Stomach (tissue), 19 donors: ENCODE measurements at places on chromosomes 16 and 17.

- no peak for DNase-seq
These were observed 30.2 kb upstream of the MRPS23 start for GRCh38 chr17:57880086-57880456.

GRCh38 chr16:27951489-27952120 lies 111.9 kb downstream of the GSG1L start:
- no peak for DNase-seq

- DNase-seq: no peak
These were observed 183.8 kb upstream of the CHMP6 start for GRCh38 chr17:80807882-80808281.

GRCh38 chr17:74746376-74746775 lies 2.1 kb upstream of the NHERF1 start:
- DNase-seq: no peak

- DNase-seq: no peak
These were observed 16.6 kb downstream of the LDHD start for GRCh38 chr16:75099738-75100602.

GRCh38 chr16:6771956-6772355 lies 560.7 kb upstream of the RBFOX1 start:
- DNase-seq: no peak

GRCh38 chr17:16189791-16190348 lies 25.5 kb downstream of the NCOR1 start:
- DNase-seq: no peak

DNA sequence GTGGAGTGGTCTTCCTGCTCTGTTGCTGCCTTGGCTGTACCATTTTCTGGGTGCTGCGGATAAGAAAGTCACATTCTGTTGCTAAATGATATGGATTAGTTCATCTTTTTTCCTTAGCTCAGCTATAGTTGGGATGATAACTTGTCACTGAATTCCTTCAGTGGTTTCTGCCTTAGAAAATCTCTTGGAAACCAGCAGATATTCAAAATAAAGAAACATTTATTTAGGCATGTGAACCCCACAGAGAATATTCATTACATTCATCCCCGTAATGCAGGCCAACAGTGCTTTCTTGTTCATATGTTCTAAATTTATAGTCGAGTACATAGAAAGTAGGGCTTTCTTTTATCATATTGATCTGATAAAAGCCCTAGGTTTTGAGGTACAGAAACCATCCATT lies 151.3 kb downstream of the CYB561 start:
- no peak for DNase-seq

DNA sequence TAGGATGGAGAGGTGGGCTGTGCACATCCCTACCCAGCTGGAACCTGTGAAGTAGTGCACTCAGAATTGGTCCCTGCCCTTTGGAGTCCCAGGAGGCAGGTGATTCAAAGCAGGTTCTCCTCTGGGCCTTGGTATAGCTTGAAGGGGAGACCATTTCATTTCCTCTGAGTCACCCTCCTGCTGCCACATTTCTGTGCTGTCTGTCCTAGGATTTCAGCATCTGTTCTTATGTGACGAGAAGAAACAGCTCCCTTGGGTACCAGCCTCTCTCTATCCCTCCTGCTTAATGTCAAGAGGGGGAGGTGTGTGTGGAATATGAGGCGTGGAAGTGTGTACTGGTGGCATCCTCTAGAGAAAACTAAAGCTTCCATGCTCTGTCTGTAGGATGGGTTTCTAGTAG lies 5.0 kb upstream of the NFE2L1 start:
- DNase-seq: no peak

DNA sequence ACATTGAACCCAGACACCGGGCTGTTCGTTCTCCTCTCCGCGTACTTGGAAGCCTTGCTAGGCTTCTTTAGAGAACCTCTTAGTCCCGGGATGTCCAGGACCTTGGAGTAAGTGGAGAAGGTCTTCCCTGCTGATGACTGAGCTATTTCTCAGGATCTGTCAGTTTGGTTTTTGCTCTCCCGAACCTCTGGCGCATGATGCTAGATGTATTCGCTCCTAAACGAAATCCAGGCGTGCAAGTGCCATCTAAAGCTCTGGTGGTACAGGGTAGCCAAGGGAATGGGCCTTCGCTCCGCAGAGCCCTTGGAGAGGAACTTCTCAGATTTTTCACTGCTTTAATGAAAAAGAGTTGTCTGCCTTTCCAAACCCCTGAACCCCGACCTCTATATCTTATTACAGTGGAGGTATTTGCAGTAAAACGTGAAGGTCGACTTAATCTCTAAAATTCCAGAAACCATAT lies 547 bp downstream of the VMP1 start:
- no peak for DNase-seq

- no peak for DNase-seq
These were observed 29.1 kb downstream of the BAHCC1 start for GRCh38 chr17:81424151-81425017.

DNA sequence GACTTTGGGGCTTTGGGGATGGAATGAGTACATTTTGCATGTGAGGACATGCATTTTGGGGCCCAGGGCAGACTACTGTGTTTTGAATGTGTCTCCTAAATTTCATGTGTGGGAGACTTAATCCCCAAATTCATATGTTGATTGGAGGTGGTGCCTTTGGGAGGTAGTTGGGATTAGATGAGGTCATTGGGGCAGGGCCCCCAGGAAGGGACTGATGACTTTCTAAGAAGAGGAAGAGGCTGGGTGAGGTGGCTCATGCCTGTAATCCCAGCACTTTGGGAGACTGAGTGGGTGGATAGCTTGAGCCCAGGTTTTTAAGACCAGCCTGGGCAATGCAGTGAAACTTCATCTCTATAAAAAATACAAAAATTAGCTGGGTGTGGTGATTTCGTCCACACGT lies 42.8 kb upstream of the RAI1 start:
- DNase-seq: no peak

DNA sequence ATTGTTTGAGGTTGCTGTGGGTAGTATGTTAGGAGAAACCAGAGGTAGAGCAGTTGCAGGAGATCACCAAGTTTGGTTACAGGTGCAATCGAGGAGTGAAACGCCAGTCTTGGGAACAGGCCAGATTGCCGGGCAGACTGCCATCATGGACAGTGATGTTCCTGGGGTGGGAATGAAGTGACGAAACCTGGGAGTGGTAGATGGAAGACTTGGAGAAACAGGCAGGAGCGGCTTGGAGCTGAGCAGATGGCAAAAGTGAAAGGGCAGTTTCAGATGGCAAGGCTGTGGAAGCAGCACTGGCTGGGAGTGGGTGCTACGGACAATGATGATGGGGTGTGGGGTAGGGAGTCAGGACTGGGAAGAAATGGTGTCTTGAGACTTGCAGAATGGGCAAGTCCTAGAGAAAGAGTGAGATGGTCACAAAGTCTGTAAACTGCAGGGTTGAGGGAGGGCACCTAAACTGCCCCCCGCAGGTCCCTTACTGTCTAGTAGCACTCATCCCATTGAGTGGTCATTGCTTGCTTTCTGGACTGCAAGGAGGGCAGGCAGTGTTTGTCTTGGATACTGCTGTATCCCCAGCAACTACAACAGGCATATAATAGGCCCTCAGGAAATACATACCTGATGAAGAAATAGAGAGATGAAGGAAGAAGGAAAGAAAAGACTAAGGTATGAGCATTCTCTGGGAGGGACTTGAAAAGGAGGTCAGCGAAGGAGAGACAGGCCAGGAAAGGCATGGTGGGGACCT lies 29.5 kb upstream of the ULK2 start:
- peak; percentile 61 for DNase-seq

GRCh38 chr17:3511852-3512504 lies 36.2 kb downstream of the ASPA start:
- DNase-seq: no peak

DNA sequence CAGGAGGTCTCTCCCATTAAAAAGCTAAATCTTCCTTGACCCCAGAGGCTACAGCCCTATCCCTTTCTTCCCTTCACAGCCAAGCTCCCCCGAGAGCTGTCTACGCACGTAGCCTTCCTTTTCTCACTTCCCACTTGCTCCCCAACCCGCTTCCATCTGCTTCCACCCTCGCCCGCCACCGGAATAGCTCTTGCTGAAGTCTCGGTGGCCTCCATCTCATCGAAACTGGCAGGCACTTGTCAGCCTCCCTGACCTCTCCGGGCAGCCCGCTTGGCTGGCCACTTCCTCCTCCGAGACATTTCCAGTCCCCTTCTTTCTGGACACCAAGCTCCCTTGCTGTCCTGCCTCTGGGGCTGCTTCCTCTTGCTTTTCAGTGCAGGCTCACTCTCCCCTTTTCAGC lies 10.7 kb upstream of the EPOP start:
- no peak for DNase-seq

- DNase-seq: peak; percentile 73
These were observed 32.9 kb downstream of the BAHCC1 start for GRCh38 chr17:81428121-81428515.

DNA sequence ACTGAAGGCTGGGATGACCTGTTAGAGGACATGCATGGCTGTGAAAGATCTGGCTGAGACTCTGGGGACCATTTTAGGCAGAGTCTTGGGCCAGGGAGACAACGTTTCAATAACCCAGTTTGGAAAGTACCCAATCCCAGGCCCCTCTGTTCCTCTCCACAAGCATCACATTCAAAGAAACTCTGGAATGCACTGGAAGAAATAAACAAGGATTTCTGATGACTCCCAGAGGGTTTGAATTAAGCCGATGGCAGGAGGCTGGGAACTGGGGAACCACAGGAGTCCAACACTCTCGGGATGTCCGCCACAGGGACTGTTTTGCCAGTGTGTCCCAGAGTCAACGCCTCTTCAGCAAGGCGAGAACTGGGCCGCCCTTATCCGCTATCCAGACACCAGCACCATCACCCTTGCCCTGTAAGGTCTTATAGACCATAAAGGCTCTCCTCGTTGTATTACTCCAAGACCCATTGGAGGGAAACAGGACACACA lies 3.3 kb downstream of the PMP22 start:
- DNase-seq: no peak

- DNase-seq: no peak
These were observed 15.3 kb downstream of the NPLOC4 start for GRCh38 chr17:81621494-81622130.

DNA sequence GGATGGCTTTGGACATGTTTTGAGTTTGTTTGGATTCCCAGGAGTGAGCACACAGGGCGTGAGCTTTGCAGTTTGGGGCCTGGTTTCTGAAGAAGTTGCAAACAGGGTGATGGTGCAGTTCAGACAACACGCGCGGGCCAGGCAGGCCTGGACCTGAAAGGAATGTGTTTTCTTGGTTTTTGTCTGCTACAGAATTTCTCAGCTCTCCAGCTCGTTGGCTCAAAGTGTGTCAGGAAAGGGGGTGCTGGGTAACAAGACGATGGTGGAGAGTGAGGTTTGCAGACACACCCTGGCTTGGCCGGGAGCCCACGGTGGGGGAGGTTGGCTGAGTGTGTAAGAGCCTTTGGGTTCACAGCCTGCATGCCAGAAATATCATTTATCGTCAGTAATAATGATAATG lies 82.3 kb downstream of the CMIP start:
- peak; percentile 79 for DNase-seq

DNA sequence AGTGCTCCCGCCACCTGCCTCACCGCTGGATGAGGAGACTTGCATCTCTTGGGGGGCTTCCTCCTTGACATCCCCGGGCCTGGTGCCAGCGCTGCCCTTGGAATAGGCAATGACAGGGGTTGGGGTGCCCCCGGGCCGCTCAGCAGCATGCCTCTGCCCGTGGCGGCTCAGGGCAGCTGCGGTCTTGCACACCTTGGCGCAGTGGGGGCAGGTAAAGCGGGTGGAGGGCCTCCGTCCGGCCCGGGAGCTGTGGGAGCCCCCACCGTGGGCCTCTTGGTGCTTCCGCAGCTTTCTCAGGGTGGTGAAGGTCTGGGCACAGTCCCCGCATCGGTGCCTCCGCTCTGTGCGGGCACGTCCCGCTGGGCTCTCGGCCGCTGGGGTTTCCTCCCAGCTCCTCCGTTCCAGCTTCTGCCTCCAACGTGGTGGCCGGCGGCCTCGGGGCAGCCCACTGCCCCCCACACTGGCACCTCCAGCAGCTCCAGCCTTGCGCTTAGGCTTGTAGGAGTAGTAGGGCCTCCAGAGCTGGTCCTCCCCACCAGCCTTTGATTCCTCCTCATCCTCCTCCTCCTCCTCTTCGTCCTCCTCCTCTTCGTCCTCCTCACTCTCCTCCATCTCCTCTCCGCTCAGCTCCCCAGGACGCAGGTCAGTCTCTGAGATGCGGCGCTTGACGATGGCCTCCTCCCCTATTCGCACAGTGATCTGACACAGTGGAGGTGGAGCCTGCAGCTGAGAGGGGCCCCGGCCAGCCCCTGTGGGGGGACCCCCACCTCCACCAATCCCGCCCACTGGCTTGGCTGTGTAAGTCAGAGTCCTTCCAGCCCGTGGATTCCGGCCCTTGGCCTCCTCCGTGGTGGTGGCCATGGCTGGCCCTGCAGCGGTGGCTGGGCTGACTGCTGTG lies 16.7 kb downstream of the ZBTB4 start:
- no peak for DNase-seq

DNA sequence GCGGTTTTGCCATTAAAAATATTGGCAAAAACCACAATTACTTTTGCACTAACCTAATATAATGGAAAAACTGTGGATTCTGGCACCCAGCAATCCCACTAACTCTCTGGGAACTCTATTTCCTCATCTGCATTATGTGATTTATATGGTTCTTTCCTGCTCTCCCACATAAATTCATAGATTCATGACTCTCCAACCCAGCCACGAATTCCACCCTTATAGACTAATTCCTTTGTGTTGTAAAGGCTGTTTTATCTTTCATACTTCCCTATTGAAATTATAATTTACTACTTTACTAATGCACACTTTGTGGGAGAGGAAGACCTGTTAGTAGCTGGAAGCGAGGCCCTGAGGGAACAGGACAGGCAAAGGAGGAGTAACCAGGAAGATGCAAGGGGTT lies 88.4 kb upstream of the GNAO1 start:
- DNase-seq: peak; percentile 29

DNA sequence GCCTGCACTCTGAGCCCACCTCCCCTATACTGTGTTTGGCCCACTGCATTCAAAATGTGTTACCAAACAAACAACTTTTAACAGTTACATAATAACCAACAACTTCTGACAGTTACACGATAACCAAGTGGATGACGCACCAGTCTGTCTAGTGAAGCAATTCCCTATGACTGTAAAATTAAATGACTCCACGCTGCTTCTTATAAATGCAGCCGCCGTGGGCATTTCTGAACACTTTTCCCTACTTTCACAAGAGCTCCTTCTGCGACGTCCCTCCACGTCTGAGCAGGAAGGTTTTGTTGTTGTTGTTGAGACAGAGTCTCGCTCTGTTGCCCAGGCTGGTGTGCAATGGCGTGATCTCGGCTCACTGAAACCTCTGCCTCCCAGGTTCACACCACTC lies 27.6 kb downstream of the ZNF276 start:
- no peak for DNase-seq
